ENCODE measurements at places on chromosomes 2 and 18. TPM values are rescaled to one million over a fixed set of nuclear protein-coding genes. Genes with fewer than 3 reads are reported as not detected.

The RNU2-63P gene
- total RNA-seq, result 1,374 TPM

DNA sequence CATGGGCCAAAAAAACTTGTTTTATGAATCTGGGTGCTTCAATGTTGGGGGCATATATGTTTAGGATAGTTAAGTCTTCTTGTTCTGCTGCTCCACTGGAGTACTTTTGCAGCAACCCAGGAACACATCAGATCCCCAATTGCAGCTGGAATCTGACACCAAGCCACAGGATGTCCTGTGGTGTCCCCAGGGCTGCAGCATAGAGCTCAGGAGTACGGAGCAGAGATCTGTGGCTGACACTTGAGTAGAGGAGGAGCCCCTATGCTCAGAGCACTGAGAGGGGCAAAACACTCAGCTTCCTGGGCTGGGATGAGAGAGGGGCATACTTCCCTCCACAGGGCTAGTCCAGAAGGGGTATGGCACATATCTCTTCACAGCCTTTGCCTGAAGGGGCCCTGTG is 138.9 kb upstream of the ERBB4 start:
- DNase-seq, result peak; percentile 28

GRCh38 chr2:176127774-176128072 is 1.8 kb upstream of the HOXD8 start:
- no peak for DNase-seq

GRCh38 chr2:42030200-42030759 is 17.5 kb upstream of the PKDCC start:
- DNase-seq, result peak; percentile 83

- no peak for DNase-seq
These were observed 104.7 kb upstream of the FAM117B start for GRCh38 chr2:202530038-202530437.

GRCh38 chr2:64192664-64193105 is 48.5 kb upstream of the PELI1 start:
- DNase-seq, result no peak

DNA sequence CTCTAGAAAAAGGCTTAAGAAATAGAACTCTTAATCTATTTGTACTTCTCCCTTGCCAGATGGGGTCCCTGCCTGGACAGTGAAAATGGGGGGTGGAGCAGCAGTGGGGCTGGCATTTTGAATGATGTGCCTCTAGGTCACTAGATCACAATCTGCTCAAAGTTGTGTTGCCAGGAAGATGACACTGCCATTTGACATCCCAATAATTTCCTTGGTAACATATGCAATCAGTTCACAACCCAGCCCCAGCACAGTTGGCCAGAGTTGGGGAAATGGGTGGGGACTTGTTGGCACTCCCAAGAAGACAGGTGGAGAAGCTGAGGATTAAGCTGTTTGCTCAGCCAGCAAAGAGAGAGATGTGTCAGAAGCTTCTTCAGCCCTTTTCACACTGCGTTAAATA is 558.3 kb upstream of the KLHL29 start:
- DNase-seq, result no peak

DNA sequence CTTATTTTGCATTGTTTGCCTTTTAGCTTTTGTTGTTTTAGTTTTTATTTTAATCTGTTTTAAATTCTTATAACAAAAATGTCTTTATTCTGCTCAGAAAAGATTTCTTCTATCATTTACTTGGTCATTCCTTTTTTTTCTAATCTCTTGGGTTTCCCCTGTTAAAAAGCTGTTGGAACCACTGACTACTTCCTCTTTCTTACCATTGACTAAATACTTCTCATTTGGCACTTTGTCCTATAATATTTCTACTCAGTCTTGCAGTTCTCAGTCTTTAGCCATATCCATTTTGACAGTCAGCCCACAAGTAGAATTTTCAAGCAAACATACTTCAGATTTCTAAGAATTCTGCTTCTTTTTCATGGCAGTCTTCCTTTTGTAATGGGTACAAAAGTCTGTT is 567.2 kb downstream of the SATB2 start:
- DNase-seq, result no peak

- no peak for DNase-seq
These were observed 41.3 kb downstream of the CAPN13 start for GRCh38 chr2:30765876-30766470.

GRCh38 chr2:65129286-65129825 is 550 bp downstream of the RAB1A start:
- peak; percentile 80 for DNase-seq

- DNase-seq, result peak; percentile 2
These were observed 282.3 kb downstream of the EIPR1 start for GRCh38 chr2:3094999-3095958.
